ENCODE measurements at places on chromosomes 2 and 18.
A peak's percentile ranks its signal among the peaks of the same experiment; 100 is the strongest.

GRCh38 chr2:218908721-218909619 is 28.3 kb downstream of the WNT10A start:
- DNase-seq, result peak; percentile 92

GRCh38 chr2:28668106-28668814 is 83.4 kb upstream of the PPP1CB start:
- no peak for DNase-seq

- no peak for DNase-seq
These were observed 289.6 kb downstream of the PTPRM start for GRCh38 chr18:7856733-7857132.

- no peak for DNase-seq
These were observed 167.2 kb downstream of the MAP2 start for GRCh38 chr2:209591021-209591420.

- no peak for DNase-seq
These were observed 80.2 kb downstream of the CLHC1 start for GRCh38 chr2:55151733-55152433.

DNA sequence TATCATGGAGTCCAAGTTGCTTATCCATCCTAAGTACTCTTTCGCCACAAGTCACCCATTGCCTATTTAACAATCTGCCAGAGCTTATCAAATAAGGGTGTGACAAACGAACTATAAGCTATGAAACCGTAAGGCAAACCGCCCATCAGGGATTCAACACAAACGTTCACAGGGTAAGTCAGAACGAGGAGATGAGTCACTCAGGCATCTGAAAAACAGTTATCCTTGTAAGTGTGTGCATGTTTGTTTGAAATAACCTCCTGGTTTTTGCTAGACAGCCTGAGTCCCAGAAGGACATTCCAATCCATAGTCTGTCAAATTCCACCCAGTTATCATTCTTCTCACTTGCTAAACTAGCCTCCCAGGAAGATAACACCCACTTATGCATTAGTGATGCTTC is 299.1 kb downstream of the PAX3 start:
- DNase-seq, result no peak

DNA sequence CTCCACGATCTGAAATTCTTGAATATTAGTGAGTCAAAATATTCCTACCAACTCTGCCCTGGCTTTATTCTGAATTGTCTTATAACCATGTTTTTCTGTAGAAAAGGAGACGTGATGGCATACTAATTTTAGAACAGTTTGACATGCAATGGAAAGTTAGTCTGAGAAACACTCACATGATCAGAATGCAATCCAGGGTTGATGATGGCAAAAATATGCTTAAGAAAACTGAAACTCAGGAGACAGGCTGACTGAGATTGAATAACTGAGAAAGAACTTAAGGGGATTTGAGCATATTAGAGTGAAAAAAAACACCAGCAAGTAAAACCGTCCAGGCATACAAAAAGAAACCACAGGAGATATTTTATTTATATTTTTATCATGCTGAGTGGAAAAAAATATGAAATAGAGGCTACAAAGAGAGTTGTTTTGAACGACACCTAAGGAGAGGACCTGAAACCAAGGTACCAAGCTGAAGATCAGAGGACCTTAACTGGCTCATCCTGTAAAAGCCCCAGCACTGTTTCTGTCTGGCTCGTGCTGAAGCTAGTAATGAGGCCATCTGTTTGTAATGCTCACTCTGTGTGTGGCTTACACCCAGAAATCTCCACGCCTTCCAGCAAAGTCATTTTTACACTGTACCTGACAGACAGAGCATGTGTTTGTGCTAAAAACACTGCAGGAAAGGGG is 437.2 kb upstream of the PKDCC start:
- no peak for DNase-seq

GRCh38 chr2:224195925-224196571 is 157.0 kb upstream of the SERPINE2 start:
- no peak for DNase-seq

DNA sequence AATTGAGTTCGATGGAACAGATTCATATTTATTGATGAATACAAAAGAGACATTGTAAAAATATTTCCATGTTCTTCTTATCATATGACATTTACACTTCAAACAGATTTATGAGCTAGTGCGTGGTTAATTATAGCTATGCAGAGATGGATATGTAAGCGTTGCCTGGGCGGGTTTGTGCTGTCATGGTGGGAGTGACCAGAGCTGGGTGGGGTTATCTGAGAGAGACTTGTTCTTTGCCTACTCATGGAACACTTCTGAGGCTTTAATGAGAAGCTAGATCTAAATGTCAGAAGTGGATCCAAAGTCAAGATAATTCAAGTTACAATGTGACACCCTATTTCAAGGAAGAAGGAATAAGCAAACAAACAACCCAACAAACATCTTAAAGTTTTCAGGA is 162.3 kb upstream of the ZEB2 start:
- no peak for DNase-seq

GRCh38 chr2:187429989-187430388 is 18.1 kb downstream of the CALCRL start:
- no peak for DNase-seq

- DNase-seq, result no peak
These were observed 3.0 kb upstream of the CPS1 start for GRCh38 chr2:210553373-210553772.

DNA sequence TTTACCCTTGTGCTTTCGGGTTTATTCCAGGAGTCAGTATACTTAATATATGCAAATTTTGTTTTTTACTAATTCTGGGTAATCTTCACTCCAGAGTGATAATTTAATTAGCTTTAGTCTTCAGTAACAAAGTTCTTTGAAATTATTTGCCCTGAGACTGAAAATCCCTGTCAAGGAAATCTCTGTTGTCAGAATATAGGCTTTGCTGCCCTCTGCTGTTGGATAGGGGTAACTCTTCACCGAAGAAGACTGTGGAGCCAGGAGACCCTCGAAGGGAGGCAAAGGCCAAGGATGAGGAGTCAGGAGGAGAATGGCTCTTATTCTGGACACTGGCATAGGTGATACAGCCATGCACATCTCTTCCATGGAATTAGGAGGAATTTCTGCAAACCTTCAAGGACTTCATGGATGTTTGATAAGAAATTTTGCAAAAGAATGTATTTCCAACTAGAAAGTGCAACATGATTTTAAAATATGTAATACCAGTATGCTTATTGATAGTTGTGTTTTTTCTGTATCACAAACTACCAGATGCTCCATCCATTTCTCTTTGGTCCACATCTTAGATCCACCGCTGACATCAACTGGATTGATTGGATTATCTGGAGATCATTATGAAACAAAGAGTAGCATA is 182.3 kb downstream of the RDH14 start:
- no peak for DNase-seq

DNA sequence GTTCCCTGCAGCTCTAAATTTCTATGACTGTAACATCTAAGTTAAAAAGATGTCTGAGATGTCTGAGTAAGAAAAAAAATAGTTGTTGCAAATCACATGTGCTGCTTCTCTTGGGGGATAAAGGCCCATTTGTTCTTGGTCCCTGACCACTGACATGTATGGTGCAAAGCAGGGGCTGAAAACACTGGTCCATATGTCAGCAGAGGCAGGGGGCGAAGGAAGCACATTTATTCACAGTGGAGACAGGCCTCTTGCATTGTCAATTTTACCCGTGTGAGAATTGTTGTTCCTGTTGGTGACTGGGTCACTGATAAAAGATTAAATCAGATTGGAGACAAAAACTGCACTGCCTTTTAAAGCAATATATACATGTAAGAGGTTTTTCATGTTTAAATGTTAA is 38.8 kb downstream of the PRKCE start:
- no peak for DNase-seq
